ENCODE measurements at places on chromosomes 16 and 17. TPM values are rescaled to one million over a fixed set of nuclear protein-coding genes. Genes with fewer than 3 reads are reported as not detected.
A peak's percentile ranks its signal among the peaks of the same experiment; 100 is the strongest.

GRCh38 chr17:79977708-79978547 lies 57.7 kb downstream of the TBC1D16 start:
- DNase-seq, result no peak

DNA sequence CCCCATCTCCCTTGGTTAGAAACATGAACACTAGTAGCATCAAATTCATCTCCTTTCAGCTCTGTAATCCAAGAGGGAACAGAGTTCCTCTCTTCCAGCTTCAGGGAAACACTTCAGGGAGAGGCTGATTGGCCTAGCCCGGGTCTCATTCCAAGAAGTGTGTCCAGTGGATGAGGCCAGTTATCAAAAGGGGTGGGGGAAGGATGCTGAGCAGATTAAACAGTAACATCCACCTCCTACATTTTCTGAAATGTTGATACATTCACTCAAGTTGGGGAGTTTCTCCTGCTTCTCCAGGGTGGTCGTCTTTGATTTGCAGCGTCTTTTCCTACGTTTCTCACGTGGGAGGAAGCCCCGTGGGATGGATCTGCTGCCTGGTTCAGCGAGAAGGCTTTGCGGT lies 62.9 kb upstream of the WSB1 start:
- DNase-seq, result no peak

- no peak for DNase-seq
Observed at GRCh38 chr16:28494121-28494851, at the start of gene APOBR. Gene APOBR, plus strand, starts transcription at chr16:28494643. Its CDS starts 39 bp downstream, at chr16:28494682.

DNA sequence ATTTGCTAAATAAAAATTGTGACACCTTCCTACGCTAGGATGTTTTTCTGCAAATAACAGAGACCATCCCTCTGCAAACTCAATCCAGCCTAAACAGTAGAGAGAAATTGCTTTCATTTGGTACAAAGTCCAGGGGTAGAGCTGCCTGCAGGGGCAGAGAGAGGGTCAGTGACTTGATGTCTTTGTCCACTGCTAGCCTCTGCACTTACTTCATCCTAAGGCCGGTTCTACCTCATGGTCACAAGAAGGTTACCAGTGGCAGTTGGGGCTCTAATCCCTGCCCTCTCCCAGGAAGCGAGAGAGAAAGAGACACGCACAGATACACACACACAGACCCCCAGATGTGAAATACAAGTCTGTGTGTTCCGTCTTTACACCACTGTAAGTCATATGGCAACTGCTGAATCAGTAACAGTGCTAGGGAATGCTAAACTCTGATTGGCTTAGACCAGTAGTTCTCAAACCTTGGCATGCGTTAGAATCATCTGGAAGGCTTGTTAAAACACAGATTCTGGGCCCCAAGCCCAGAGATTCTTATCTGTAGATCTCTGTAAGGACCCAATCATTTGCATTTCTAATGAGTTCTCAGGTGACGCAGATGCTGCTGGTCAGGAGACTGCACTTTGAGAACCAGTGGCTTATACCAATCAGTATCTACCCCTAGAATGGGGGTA lies 13.1 kb upstream of the LPCAT2 start:
- peak; percentile 52 for DNase-seq

DNA sequence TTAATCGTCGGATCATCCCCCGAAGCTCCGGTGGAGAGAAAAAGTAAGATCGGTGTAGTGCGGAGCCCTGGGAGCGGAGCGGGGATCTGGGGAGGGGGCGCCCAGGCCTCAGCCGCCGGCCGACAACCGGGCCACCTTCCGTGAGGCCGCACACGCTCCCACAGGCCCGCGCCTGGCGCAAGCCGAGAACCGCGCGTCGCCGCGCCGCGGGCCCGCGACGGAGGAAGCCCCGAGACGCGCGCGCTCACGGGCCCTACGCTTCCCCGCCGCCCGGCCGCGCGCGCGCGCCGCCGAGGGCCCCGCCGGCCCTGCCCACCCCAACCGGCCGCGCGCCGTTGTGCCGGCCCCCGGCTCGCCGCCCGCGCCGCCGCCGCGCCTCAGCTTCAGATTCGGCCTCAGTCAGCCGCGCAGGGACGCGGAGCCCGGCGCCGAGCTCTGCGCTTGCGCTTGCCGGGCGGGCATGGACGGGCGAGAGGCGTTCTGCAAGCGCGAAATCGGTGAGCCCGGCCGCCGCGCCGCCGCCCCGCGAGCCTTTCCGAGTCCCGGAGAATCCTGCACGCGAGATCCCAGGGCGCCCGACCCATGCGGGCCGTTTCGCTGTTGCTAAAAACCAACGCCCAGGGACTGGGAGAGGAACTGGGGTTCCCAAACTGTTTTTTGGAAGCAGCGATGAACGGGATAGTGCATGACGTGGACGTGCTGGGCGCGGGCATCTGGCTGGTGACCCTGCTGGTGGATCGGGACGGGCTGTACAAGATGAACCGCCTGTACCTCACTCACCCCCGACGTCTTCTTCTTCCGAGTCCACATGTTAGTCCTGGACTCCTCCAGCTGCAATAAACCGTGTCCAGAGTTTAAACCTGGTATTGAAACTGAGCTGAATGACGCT lies 28.0 kb upstream of the LRRC37A start:
- peak; percentile 97 for DNase-seq

DNA sequence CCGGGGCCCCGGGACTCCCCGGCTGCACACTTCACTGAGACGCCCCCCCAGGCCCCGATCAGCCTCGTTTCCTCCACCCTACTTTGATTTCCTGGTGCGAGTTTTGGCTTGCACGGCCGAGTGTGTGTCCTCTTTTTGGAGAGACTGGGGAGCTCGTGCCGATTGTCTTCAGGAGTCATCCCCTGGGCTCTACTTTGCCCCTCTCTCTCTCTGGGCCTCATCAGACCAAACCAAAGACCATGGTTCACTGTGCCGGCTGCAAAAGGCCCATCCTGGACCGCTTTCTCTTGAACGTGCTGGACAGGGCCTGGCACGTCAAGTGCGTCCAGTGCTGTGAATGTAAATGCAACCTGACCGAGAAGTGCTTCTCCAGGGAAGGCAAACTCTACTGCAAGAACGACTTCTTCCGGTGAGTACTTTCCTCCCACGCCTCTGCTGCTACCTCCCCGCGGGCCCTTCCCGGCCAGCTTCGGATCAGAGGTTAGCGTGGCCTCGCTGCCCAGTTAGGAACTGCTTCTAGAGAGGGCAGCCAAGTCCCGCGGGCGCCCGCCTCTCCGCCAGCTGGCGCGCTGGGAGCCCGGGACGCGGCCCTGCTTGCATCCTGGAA lies 787 bp downstream of the LHX1 start:
- no peak for DNase-seq

GRCh38 chr17:51154176-51154575 lies 817 bp downstream of the NME1 start:
- peak; percentile 18 for DNase-seq

GRCh38 chr16:50096791-50097190 lies 31.0 kb downstream of the HEATR3 start:
- DNase-seq, result no peak

GRCh38 chr16:57736419-57737351 lies 1.1 kb downstream of the KATNB1 start:
- peak; percentile 83 for DNase-seq

GRCh38 chr16:78462288-78463208 lies 363.1 kb downstream of the WWOX start:
- DNase-seq, result no peak

- DNase-seq, result no peak
Observed at GRCh38 chr16:56814537-56815432, 50.2 kb upstream of the SLC12A3 start.

Gene MMP28
- 3.5 TPM for total RNA-seq

Gene ASGR2
- not detected for total RNA-seq

Gene WFIKKN1
- total RNA-seq, result not detected

Gene HAGH
- 104 TPM for total RNA-seq

Gene C17orf78
- not detected for total RNA-seq

Gene TEKT5
- 1.0 TPM for total RNA-seq

Gene LRRC37B
- total RNA-seq, result 10.1 TPM

Gene TERB1
- total RNA-seq, result 0.41 TPM

Gene HES7
- not detected for total RNA-seq

Gene ALKBH5
- 124 TPM for total RNA-seq

Gene CLEC3A
- not detected for total RNA-seq

Gene HP
- 2.4 TPM for total RNA-seq
